ENCODE measurements at places on chromosomes 4 and X.

GRCh38 chr4:22595684-22596083, 79.8 kb upstream of the ADGRA3 start:
- peak; percentile 3 for DNase-seq

GRCh38 chr4:185286571-185286970, 77.2 kb downstream of the SNX25 start:
- DNase-seq, result no peak

- peak; percentile 65 for DNase-seq
Measured at GRCh38 chr4:166293556-166293955, 420.5 kb downstream of the TLL1 start.

GRCh38 chr4:16140879-16141249, 57.0 kb upstream of the PROM1 start:
- DNase-seq, result peak; percentile 89

- DNase-seq, result no peak
Measured at GRCh38 chrX:54430519-54430918, 9.7 kb upstream of the TSR2 start.

- no peak for DNase-seq
Measured at GRCh38 chr4:126592088-126592487, 1040.7 kb upstream of the INTU start.

DNA sequence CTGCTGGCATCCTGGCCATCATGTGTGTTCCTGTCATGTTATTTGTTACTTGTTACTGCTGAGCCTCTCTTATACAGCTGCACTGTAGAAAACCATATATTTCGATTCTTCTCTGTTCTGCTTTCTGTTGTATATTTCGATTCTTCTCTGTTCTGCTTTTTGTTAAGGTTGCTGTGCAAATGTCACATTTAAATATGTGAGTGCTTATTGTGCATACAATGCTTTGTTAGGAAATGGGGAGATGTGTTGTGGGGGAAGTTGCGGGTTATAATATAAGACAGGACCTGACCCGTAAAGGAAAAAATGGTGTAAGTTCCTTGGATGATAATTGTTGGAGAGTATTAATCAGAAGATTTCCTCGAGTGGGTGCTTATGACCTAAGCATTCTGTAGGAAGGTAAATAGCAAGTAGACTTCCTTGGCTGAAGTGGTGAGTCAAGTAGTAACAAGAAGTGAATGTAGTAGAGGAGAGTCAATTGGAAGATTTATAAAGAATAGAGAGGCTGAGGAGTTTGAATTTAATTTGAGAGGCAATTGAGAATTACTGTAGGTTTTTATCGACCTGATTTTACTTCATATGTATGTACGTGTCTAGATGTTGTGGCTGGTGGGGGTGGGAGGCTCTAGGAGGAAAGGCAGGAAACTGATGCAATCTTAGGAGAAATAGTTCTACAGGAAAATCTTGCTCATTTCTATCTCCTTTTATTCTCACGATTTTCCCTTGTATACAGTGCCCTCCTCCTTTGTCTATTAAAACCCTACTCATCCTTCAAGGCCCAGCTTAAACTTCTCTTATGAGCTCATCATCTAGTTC, 8.5 kb downstream of the OGT start:
- peak; percentile 69 for DNase-seq

- no peak for DNase-seq
Measured at GRCh38 chr4:146273204-146273901, 59.0 kb downstream of the REELD1 start.

DNA sequence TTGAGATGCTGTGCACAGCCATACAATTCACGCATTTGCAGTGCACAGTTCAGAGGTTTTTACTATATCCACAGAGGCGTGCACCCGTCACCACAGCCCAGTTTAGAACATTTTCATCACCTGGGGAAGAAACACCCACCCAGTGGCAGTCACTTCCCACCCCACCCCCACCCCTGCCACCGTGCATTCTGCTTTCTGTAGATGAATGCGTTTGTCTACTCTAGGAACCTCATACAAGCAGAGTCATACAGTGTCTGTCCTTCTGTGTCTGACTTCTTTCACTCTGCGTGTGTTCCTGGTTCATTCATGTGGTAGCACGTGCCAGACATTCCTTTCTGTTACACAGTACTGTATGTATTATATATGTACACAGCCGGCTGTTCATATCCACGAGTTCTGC, 122.8 kb downstream of the TBL1X start:
- no peak for DNase-seq

GRCh38 chr4:186472948-186473347, 82.4 kb downstream of the MTNR1A start:
- DNase-seq, result no peak

GRCh38 chr4:68271851-68272357, 26.4 kb upstream of the TMPRSS11B start:
- peak; percentile 44 for DNase-seq

DNA sequence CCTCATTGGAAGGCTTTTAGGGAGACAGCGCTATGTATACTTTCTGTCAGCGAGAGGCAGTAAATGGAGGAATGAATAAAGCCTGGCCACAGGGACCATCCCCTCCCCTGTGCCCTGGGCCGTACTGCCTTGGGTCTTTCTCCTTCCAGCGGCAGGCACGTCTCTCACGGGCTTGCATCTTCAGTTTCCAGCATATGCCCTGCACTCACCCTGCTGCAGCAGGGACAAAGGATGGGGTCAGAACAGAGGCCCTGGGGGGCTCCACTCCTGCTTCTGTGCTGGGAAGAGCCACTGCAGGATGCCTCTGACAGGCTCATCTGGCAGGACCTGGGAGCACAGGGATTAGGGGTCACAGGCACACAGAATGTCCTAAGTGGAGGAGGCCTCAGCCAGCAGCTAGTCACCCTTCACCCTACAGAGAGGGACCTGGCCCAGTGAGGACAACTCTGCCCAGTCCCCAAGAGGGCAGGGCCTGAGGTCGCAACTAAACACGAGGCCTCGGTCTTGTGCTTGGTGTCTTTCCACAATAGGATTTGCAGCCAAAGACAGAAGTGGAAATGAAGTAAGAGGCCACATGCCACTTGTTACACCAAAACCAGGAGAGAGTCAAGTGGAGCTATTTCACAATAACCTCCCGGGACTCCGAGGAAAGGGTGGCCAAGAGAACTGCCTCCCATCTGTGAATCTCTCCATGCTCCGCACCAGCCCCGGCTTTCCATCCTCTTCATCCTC, 150.8 kb downstream of the AFAP1 start:
- DNase-seq, result no peak

DNA sequence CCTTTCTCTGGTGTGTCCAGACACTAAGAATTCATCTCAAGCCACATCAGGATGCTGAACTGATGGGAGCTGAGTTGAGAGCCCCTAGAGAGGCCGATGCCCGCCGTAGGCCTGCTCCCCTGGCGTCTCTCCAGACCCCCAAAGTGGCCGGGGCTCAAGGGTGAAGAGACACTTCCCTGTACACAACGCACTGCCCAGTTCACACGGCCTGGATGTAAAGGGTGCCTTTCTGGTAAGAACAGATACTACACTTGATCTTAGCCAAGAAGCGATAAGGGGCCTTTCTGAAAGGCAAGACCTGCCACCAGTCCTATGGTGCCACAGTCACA, 5.1 kb upstream of the TREX2 start:
- no peak for DNase-seq

- DNase-seq, result no peak
Measured at GRCh38 chr4:88599298-88599697, 7.0 kb downstream of the HERC3 start.

GRCh38 chr4:183352546-183352945, 30.3 kb upstream of the CLDN24 start:
- DNase-seq, result no peak

- DNase-seq, result no peak
Measured at GRCh38 chr4:156953951-156954350, 17.6 kb downstream of the PDGFC start.

- DNase-seq, result no peak
Measured at GRCh38 chr4:59936566-59936965, 1263.6 kb upstream of the ADGRL3 start.

- DNase-seq, result no peak
Measured at GRCh38 chr4:101328063-101328602, 19.2 kb downstream of the PPP3CA start.

GRCh38 chr4:163556177-163556576, 61.7 kb downstream of the TMA16 start:
- DNase-seq, result no peak

- DNase-seq, result no peak
Measured at GRCh38 chr4:131459430-131460101, 1689.5 kb upstream of the PCDH10 start.

DNA sequence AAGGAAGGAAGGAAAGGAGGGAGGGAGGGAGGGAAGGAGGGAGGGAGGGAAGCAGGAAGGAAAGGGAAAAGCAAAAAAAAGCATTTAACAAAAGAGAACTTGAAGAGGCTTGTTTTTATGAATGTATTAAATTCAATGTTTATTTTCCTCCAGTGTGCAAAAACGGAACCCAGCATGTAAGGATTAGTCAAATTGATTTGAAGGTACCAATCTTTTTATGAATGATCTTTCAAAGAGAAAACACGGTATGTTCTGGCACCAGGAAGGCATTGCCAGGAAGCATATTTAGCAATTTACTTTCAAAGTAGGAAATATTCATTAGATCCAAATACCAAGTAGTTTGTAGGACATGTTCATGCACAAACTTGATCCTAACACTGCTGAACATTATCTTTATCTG, 453.6 kb downstream of the PDGFC start:
- no peak for DNase-seq

DNA sequence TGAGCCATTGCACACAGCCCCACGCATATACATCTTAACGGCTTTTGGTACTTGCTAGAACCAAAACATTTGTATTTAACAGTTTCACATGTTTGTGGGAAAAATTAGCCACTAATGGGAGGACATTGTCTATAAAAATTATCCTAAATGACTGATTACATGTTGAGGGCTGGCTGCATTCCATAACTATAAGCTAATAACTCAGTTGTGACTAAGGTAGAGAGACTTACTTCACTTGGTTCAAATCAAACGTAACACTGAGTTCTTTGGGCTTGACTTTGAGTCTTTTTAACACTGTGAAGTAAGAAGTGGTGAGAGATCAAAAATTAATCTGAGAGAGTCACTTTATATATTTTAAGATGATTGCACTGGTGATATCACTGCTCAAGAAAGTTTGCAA, 47.9 kb upstream of the PGRMC2 start:
- no peak for DNase-seq

- DNase-seq, result no peak
Measured at GRCh38 chr4:84897516-84897915, 69.0 kb downstream of the WDFY3 start.

- DNase-seq, result no peak
Measured at GRCh38 chr4:41125558-41126311, 88.6 kb downstream of the APBB2 start.

GRCh38 chr4:76804096-76804495, 93.8 kb downstream of the SOWAHB start:
- no peak for DNase-seq

GRCh38 chrX:150683536-150684146, 9.6 kb upstream of the MTMR1 start:
- no peak for DNase-seq

GRCh38 chr4:128961405-128961804, 131.9 kb downstream of the SCLT1 start:
- no peak for DNase-seq
